ENCODE measurements at places on chromosomes 1 and 21.

DNA sequence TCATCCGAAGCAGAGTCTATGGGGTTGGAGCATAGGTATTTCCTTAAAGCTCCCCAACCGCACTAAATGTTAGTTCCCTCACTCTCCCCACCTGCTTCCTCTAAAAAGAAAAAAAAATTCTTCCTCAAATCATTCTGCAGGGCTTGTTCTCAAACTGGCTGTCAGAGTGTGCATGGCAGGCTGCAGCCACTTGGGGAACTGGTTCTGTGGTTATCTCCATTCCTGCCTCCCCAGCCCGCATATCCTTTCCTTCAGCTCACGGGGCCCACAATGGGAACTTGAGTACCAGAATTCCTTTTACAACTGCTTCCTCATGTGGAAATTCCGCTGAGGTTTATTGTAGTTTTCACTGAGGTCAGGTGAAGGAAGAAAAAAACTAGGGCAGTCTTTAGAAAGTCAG is 159.2 kb downstream of the PIGK start:
- DNase-seq: no peak

- DNase-seq: no peak
Observed at GRCh38 chr1:151611288-151611790, 511 bp upstream of the SNX27 start.

DNA sequence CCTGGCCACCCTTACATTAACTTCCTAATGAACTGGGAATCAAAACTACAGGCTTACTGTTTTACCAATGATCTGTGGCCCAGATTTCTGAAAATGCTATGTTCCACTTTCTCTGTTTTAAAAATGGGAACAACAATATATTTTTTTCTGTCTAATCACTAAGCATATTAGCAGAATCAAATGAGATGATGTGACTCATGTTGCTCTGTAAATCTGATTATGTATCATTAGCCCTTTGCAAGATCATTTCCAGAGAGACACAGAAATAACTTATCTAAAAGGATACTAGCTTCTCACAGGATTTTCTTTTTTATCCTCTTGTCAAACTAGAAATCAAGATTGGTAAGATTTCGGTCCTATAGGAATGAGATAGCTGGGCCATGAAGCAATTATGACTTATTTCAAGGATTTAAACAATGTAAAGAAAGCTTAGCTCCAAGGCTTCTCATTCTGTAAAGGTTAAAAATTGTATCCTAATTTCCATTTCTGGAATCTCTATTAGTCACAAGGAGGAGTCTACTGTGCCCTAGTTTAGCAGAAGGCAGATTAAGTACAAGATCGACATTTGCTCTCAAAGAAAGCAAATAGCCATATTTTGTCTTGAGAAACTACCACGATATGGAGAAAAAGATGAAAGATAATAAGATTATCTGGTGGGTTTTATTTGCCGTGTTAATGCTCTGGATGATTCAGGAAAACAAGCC is 32.4 kb upstream of the CAMSAP2 start:
- DNase-seq: peak; percentile 25

- no peak for DNase-seq
Observed at GRCh38 chr1:24898909-24899439, 31.1 kb downstream of the RUNX3 start.

DNA sequence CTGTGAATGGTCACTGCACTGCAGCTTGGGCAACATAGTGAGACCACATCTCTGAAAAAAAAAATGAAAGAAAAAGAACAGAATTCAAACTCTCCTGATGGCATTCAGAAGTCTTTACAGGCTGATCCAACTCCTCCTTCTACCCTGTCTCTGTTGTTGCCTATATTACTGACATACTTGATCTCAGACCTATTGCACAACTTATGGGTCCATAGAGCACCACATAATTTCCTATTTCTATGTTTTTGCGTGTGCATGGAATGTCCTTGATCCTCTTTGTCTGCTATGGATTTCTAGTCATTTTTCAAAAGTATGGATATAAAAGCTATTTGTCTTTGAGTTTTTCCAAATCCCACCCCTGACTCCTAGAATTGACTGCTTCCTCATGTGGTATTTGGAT is 22.4 kb upstream of the CYP2J2 start:
- DNase-seq: no peak

GRCh38 chr1:87685311-87686135 is 356.8 kb downstream of the LMO4 start:
- no peak for DNase-seq

DNA sequence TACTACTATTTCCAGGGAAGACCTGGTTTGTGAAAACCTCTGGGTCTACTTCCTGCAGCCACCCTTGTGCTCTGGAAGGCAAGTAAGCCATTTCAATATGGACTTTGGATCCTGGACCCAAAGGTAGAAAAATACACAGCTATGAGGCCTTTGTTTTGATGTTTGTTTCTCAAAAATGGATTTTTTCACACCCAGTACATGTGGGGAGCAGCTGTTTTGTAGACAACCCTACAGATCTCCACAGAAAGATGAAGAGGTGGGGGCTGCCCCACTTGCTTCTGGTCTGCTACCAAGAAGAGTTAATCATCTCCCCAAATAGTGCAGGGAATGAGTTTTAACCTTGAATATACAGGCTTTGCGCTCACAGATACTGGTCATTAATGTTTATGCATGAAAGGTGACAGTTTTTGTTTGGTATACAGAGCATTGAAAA is 29.2 kb downstream of the ZNF281 start:
- DNase-seq: no peak

DNA sequence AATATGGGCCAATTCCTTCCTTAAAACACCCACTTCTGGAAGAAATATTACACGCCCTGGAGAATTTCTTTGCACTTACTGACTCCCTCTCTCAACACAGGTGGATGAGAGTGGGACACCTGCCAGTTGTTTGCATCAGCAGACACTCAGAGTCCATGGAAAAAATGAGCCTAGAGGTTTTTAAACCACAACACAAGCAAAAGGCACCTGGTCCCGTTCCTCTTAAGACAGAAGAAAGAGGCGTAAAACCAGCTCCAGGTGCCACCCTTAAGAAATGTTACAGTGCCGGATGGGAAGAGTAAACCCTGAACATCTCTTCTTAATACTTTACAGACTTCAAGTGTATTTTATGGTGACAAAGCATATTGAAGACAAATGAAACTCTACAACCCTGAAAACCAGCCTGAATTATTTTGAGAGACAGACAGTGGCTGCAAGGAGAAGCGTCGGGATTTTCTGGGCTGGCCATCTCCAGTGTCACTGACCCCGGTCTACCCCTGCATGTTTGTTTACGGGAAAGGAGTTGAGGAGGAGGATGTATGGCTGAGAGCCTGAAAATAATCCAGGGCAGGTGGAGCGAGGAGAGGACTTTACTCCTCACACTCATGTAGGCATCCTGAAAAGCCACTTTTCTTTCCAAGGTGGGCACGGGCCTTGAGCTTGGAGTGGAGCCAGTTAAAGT is 7.8 kb upstream of the RIPK4 start:
- DNase-seq: no peak

DNA sequence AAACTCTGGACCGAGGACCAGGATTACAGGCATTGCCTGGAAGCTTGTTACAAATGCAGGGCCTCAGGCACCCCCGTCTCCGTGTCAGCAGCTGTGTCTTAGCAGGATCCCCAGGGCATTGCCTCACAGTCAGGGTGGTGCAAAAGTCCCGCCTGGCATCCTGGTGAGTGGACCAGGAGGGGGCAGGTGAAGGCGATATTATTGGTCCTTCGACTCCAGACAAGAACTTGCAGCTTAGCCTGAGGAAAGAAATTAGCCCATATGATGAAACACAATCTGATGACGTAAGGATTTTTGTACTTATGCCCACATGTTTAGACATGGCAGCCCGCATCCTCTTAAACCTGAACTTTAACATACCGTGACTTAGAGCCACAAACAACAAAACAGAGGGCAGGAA is 40.8 kb downstream of the RSPH1 start:
- no peak for DNase-seq

GRCh38 chr1:46554597-46555381 is 3.3 kb upstream of the KNCN start:
- DNase-seq: no peak

DNA sequence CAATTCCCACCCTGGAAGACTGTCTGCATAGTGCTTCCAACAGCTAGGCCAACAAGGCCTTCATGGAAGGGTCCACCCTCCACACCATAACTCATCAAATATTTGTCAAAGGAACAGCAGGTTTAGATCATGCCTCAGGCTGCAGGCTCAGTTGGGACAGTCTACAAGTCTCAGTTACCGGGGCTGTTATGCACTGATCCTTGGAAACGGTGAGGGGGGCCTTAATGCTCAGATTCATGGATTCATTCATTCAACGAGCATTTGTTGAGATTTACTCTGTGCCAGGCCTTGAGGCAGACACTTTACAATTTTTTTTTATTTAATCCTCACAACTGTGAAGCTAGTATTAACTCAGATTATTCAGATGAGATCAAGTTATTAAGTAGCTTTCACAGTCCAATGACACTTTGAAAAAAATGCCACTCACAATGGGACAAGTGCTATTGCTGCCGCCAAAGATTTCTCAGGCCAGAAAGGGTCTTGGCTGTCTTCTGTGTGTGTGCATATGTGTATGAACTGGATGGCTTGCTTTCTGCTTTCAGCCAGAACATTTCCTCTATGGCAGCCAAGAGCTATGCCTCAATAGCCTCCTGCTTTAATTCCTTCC is 8.9 kb upstream of the C1orf216 start:
- no peak for DNase-seq

DNA sequence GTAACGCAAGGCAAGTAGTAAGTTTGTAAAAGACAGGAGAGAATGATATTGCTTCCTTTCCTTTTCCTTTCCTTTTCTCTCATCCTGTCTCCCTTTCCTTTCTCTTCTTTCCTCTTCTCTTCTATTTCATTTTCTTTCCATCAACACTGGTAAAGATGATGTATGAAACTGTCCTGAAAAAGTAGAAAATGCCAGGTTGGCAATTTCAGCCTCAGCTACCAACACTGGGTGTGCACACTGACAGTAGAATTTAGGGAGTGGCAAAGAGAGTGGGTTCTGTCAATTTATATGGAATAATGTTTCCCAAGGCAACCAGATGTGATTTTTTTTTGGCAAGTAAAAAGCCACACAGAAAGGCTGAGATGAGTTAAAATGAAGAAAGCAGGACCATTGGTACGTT is 155.7 kb upstream of the ZRANB2 start:
- no peak for DNase-seq

GRCh38 chr1:117967477-117967876 is 37.9 kb downstream of the WDR3 start:
- no peak for DNase-seq

- DNase-seq: no peak
Observed at GRCh38 chr1:206797534-206798383, 25.5 kb upstream of the IL10 start.

DNA sequence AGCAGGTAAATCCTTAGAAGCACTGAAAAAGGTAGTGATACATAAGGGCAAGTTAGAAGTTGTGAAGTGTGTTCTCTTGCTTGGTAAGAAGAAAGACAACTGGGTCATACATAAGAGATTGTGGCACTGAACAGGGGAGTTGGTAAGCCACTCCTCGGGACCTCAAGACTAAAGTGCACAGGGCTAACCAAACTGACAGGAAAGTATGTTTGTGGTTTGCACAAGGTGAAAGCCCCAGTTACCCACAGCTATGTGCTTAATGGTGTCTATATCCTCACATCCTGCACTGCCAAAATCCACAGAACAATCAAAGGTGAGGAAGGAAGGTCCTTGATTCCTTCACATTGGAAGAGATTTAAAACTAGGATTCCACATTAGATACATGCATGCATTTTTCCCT is 276.5 kb downstream of the DNM3 start:
- no peak for DNase-seq

DNA sequence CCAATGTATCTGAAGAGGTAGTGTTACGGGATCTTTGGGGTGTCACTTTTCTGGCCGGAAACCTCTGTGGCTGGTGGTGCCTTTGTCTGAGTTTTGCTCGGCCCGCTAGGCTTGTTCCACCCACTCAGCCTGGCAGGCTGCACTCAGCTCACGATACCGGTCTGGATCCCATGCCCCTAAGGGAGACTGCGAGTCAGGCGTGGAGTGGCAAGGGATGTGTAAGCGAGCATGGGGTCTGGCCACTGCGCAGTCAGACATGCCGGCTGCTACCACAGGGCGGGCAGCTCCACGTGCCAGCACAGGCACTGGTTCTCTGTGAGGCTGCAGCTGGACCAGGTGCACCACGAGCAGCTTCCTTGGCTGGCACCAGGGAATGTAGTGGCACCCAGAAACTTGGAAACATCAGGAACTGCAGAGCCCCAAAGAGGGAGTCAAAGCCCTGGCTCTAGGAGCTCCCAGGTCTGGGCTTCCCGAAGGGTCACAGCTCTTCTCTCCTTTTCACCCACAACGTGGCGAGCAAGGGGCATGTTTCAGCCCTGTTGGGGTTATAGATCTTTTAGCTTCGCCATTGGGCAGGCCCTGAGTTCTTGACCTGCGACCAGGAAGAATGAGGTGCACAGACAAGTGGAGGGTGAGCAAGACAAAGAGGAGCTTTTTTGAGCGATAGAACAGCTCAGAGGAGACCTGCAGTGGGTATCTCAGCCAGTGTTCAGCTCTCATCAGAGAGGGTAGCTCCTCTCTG is 23.8 kb upstream of the LRRC8C start:
- no peak for DNase-seq

GRCh38 chr1:232893481-232894313 is 56.7 kb upstream of the NTPCR start:
- no peak for DNase-seq

DNA sequence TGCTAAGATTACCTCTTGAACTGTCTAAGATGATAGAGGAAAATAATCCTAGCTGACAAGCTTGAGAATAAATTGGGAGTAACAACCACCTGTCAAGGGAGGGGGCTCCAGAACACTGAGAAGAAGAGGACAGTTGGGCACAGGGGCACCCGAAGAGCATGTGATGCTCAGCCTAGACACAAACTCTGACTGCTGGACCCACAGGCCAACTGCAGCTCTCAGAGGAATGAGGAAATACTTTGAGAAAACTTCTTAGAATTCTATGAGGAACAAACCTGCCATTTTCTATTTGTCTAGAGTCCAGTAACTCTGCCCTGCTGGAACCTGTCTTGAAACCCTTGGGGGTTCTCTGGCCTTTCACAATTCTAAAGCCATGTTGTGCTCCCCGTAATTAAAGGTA is 124.1 kb upstream of the KCNK2 start:
- DNase-seq: no peak

- no peak for DNase-seq
Observed at GRCh38 chr1:198160222-198160621, 3.4 kb downstream of the NEK7 start.

DNA sequence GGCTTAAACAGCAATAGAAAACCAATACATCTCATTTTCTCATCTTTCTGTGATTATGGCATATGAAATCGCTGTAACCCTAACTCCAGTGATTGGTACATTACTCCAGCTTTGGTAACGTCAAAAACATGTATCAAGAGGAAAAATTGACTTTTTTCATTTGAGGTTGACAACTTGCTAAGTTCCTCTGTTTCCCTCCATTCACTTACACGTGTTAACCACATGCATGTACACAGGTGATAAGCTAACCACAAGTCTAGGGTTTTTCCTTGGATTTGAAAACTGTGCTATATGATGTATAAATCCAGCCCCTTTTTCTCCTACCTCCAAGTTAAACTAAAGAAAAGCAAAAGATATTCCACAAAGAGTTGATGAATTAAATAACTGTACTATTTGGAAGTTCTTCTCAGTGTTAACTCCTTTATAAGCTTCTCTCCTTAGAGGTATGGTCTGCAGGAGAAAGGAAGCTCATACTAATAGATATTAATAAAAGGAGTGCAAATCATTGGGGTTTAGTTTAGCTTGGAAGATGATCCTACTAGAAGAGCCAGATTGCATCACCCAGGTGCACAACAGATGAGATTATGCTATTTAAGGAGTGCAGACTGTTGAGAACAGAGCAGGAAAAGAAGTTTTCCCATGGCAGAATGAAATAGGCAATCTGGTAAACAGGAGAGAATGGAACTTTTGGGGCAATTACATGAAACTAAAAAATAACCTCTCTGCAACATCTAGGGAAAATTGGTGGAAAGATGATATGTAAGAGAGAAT is 277.9 kb downstream of the GRIK1 start:
- no peak for DNase-seq
